ENCODE measurements at places on chromosomes 3 and 15.

DNA sequence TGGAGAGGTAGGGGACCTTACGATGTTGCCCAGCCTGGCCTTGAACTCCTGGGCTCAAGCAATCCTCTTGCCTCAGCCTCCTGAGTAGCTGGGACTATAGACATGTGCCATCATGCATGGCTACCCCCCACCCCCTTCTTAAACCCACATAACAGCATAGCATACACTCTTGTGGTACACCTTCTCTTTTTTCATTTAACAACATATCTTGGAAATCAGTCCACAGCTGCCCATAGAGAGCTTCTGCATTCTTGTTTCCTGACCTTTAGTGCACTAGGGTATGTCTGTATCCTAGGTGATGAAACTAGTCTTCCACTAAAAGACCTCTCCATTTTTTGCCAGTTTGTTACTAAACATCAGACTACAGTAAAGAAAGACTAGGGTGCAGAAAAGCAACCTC lies 33.0 kb downstream of the SLC28A1 start:
- DNase-seq = no peak

DNA sequence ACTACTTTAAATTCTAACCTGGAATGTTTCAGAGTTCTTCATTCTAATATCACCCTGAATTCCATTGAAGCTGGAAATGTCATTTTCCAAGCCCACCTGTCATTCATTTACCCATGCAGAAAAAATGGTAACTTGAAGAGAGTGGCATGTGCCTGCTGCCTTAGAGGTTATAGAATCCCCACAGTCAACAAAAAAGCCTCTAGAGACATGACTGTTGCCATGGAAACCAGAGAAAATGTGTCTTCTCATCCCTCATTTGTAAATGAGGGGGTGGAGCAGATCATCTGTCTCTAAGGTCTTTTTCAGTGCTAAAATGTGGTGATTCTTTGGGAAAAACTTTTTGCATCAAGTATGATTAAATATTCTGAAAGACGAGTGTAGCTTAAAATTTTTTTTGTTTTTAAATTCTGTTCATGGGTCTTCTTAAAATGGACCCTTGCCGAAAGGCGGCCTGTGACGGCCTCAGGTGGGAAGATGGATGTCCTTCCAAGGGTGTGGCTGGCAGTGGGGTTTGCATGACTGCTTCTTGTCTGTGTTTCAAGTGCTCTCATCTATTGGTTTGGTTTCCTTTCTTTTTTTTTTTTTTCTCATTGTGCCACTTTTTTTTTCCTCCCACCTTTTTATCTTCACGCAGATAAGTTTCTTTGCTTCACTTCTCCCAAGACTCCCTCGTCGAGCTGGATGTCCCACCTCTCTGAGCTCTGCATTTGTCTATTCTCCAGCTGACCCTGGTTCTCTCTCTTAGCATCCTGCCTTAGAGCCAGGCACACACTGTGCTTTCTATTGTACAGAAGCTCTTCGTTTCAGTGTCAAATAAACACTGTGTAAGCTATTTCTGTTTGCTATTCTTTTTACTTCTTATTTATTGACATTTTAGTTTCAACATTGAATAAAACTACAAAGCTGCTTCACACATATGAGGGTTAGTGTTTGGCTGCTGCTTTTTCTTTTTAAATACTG lies 23.0 kb downstream of the TPM1 start:
- DNase-seq = peak; percentile 76

DNA sequence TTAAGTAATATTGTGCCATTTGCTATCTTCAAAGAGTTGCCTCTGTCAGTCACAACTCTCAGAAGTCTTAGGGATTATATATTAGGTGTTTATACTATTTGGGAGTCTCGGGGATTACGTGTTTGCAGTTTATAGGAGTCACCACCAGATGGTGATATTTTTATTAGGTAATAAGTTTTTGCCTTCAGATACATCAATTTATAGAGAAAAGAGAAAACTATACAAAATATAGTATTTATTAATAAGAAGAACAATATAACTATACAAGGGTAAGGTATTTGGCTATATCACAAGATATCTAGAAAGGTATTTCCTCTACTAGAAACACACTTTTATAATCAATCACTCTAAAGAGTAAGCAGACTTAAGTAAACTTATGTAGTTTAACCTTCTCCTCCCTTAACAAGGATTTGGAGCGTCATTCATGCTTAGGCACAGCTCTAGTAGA lies 10.7 kb upstream of the DHX36 start:
- DNase-seq = peak; percentile 63

- DNase-seq = no peak
These were observed 883 bp downstream of the RTP4 start for GRCh38 chr3:187369089-187369447.

DNA sequence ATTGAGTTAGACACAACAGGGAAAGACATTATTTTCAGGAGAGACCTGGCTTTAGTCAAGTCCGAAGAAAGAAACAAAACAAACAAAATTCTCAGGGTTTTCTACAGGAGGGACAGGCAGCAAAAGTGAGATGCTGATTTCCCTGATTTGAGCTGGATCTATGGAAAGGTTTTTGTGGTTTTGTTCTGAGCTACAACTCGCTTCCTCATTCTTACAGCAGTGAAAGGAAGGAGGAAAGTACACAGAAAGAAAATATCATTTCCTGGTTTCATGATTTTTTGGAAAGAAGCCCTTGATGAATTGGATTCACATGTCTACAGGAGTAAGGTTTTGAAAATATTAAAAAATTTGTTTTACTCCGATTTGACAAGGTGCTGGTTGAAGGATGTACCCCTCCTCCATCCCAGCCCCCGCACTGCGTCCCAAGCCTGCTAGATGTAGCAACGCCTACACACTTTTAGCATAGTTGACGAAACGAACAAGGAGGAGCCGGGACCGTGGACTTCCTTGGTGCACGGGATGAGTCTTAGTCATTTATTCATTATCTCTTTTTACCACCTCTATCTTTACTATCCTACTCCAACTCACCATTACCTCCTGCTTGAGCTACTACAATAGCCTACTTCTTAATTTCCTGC lies 10.8 kb downstream of the PRICKLE2 start:
- peak; percentile 93 for DNase-seq

DNA sequence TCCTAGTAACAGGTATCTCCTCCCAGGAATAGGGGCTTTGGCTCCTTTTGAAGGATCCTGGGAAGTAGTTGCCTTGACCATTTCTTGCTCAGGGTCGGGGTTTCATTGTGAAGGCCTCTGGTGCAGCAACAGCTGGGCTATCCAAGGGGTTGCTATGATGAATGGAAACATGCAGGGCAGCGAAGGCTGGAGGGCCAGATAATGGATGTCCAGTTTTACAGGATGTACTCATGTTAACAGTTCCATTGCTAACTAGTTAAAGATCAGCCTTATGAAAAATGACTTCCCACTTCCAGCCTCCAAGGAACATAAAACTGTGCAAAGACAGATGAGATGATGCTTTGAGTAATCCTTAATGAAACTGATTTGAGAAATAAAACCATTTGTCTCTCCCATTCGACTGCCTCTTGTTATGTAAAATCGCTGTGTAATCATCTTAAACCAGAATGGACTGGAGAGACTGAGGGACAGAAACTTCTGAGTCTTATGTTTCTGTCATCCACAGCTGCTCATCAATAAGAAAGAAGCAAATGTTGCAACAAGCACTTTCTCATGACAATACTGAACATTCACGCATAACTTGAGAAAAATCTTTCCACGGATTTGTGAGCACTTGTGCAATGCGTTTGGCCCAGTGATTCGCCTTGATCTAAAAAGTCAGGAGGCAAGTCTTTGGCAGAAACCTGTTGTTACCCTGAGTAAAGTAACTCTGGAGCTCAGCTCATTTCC lies 473.5 kb upstream of the RGMA start:
- no peak for DNase-seq

All from GM23248 (cell line).